ENCODE measurements at places on chromosomes 7 and 10. TPM values are rescaled to one million over a fixed set of nuclear protein-coding genes. Genes with fewer than 3 reads are reported as not detected.

DNA sequence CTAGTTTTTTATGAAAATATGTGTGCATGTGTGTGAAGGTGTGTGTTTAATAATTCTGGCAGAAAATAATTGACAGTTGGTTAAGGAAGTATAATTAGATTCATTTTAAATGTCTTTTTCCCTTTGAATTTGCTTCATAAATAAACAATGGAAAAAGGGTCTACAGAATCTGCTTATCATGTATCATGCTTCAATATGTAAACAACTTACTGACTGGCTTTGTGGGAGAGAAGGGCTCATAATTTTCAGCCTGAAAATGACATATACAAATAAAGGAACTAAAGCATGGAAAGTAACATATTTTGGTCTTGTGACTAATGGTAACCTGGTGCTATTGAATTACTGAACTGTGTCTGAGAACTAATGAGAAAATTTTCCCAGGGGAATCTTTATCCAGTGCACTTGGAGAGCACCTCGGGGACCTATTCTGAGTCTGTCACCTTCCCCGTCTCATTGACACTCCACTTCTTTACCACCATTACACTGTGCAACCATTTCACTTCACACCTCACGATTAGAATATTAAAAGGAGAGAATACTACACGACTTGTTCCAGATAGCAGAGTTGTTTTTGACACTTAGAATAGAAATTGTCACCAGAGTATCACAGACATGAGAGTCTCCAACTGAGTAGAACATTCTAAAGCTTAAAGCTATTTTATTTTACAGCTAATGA, 298.6 kb downstream of the TFEC start:
- DNase-seq, result no peak

DNA sequence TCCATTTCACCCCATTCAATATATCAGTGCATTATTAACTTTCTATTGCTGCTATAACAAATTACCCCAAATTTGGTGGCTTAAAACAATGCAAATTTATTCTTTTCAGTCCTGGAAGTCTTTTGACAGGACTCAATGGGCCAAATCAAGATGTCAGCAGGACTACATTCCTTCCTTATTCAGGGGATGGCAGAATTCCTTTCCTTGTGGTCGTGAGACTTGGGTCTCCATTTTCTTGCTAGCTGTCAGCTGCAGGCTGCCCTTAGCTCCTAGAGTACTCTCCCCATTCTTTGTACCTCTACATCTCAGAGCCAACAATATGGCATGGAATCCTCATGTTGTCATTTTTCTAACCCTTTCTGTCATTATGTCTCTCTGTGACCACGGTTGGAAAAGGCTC, 310.6 kb downstream of the HDAC9 start:
- DNase-seq, result no peak

DNA sequence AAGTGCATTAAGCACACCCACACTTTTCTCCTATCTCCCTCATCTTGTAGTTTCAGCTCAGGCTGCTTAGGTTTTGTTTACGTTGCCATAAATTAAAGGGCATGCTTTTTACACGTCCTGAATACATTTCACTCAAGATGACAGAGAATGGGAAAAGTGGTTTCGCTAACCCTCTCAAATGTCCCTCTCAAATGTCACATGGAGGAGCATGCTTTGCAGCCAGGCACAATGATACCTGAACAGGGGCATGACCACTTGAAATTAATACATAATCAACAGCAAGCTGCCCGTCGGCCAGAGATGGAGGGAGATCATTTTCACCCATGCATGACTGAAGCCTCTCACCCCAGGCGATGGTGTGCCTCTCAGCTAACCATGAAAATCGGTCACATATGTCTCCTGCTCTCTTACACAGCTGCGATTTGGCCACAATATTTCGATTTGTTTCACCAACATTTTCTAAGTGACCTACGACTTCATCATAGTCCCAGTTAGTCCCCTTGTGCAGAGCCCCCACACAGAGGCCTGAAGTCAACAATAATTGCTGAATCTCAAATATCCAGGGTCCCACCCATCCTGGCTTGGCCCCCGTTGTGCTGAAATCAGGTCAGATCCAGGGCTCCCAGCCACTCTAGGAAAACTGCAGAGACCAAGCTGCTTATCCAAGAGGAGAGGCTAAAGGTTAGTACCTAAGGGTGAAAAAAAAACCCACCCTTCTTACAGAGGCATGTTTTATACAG, 373.9 kb upstream of the NFE2L3 start:
- no peak for DNase-seq

DNA sequence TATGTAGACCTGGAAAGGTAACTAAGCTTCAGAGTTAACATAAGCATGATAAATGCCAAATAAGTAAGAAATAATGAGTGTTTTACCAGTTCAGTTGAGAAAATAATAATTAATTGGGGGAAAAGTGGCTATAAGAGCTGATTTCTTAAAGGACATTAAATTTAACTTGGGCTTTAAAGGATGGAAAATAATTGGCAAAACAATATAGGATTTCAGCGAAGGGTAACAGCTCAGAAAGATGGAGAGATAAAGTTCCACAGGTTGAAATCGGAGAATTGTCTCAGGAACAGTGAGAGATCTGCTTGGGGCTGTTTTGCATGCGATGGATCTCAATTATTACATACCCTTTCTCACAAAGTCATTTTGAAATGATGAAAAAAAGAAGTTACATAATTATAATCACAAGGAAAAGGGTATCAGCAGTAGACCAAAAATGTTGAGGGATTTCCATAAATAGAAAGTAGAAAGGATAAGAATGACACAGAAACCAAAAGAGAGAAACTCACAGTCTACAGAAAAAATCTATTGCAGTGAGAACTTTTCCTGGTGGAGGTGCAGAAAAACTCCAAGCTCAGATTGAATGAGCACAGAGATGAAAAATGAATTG, 40.1 kb upstream of the ITGB8 start:
- DNase-seq, result no peak

DNA sequence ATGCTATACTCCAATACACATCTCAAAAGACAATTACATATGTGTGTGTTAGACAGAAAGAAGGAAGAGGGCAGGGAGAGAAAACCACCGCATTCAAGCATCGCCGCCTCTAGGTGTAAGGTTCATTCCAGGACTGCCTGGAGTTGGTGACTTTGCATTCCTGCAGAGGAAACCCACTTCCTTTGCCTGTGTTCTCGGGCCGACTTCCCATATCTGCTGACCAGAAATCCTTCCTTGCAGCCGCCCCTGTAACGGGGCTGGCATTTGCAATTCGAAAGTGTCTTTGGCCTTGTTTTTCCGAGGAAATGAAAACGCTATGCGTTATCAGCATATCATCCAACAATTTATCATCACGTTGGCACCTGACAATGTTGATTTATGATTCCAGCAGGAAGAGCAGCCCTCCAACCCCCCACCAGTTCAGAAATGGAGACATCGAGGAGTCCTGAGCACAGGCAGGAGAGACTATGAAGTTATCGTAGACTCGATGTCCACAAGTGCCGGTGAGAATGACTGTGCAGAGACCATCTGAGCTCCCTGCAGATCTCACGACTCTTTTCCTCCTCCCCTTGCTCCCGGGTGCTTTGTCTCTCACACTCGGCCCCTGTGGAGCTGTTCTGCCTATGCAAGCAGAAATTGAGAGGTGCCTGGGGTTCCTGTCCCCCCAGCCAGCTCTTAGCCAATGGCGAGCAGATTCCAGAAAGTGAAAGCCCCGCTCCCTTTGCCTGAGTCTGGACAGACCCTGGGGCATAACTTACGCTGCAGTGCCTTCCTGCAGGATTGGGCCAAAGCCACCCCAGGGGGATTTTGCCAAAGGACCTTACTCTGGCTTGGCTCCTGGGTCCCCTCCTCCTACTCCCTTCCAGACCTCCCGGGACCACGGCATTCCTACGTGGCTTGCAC, 68.9 kb upstream of the FOXK1 start:
- no peak for DNase-seq

- no peak for DNase-seq
These were observed 317.9 kb upstream of the NFE2L3 start for GRCh38 chr7:25834050-25834449.

DNA sequence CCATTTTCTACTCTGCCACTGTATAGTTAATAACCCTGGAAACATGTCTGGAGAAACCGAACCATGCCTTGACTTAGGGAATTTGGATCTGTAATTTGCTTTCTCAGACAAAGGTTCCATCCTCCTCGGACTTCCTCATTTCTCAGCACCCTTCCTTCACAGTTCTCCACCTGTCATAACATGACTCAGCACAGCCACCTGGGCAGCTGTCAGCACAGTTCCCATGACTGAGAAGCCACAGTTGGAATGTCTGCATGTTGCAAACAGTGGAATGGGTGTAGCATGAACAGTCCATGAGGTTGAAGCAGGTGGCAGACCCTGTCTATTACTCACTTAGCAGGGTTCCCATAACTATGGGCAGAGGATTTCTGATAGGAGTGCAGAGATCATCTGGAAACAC, 634 bp upstream of the OR9A4 start:
- no peak for DNase-seq

GRCh38 chr10:90504172-90504571, 353.7 kb downstream of the HTR7 start:
- DNase-seq, result no peak

- DNase-seq, result no peak
These were observed 293.1 kb downstream of the ARHGAP12 start for GRCh38 chr10:31635415-31636065.

Gene UCMA
- total RNA-seq, result not detected

Data from OCI-LY7 (cell line).